CD4-positive, alpha-beta T cell treated with Interleukin-1 beta for 1 hour (primary cell): ENCODE measurements at places on chromosomes 6 and 20.
A peak's percentile ranks its signal among the peaks of the same experiment; 100 is the strongest.

GRCh38 chr6:161079566-161080262 is 88.1 kb downstream of the MAP3K4 start:
- peak; percentile 32 for DNase-seq

DNA sequence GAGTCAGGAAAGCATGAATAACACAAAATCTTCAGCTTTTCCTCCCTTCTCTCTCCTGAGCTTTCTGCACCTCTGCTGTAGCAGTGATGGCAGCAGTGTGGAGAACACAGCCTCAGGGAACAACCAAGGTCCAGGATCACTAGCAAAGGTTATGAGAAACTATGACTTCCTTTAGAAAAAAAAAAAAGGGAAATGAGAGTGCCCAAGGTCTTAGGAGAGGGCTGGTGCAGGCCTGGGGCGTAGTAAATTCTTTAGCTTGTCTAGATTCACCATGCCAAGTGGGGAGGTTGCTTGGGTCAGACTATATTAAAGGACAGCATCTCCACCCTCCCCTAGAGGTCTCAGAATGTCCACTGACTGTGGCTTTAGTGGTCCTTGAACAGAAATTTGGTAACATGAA is 40.4 kb upstream of the POLR1H start:
- no peak for DNase-seq

GRCh38 chr6:13373919-13374318 is 45.6 kb upstream of the TBC1D7 start:
- DNase-seq, result no peak

DNA sequence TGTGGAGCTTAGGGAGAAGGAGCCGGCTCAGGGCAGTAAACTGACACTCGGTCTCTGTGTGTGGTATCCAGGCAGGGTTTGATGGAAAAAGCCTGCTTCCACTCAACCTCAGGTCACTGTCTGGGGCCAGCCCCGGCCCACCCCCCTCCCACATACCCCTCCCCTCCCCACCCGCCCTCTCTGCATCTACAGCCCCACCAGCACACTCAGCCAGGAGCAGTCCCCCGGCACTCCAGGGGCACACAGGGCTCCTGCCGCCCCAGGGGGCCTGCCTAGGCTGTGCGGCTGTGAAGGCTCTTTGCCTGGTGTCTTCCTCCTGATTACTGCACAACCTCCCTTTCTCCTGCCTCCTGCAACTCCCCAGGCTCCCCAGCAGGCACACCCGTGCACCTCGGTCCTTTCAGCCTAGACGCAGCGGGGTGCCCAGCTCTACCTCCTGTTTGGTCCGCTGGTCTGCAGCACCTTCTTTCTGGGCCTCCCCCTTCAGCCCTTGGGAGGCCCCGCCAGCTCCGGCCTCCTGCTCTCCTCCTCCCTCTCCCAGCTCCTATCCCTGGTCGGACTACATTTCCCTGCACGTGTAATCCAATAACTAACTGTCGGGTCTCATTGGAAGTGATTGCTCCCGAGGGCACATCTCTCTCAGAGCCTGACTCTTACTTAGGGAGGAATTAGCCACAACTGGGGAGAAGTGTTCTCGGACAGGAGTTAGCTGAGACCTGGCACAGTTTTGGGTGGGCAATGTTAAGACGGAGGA is 1.3 kb upstream of the FOXF2 start:
- no peak for DNase-seq

- DNase-seq, result no peak
Measured at GRCh38 chr20:48404598-48404997, 423.2 kb downstream of the PREX1 start.

GRCh38 chr20:11159728-11160127 is 485.9 kb upstream of the JAG1 start:
- DNase-seq, result no peak

- no peak for DNase-seq
Measured at GRCh38 chr20:58162986-58163385, 65.5 kb downstream of the ANKRD60 start.

DNA sequence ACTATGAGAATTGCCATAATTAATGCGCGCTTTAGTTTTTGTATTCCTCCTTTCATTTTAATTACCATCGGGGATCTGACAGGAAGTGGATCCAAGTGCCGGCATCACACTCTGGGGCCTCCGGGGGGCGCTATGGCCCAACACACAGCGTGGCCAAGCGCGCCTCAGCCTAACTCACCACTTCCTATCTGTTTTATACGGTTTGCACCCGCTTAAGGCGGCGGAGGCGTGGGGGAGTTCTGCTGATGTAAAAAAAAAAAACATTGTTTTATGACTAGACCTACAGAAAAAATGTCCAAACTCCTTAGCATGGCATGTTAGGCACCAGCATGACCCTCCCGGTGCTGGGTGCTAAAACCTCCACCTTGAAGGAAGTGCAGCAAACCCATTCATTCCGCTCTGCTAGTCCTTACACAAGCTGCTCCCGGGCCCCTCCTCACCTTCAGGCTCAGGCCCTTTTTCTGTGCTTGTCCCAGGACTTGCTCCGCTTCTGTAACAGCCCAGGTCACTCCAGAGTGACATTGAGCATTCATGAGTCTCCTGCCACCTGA is 4.5 kb upstream of the EBF4 start:
- DNase-seq, result peak; percentile 81

- DNase-seq, result no peak
Measured at GRCh38 chr6:17015144-17015543, 86.7 kb upstream of the STMND1 start.

- no peak for DNase-seq
Measured at GRCh38 chr6:42873313-42873712, 6.1 kb upstream of the RPL7L1 start.

DNA sequence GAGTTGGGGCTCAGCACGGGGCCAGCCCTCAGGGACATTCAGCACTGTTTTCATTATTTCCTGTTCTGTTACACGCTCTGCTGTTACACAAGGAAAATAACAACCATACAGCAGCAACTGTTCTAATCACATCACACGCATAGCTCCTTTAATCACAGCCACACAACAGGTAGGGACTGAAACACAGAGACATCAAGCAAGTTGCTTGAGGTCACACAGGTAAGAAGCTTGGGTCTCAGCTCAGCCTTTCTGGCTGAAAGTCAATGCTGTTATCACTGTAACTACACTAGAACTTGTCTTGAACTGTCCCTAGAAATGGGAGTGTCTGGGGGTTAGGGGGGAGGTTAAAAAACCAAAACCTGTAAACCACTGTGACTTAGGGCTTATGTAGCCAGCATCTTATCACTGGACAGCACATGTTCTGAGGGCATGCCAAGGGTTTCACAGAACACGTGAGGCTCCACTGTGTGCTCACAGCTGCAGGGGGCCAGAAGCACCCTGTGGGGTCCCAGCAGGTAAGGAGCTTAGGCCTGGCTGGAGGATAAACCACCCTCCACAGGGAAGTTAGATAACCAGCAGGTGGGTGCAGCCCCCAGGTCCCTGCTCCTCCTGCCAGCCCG is 146.0 kb downstream of the EYA2 start:
- DNase-seq, result no peak

- DNase-seq, result no peak
Measured at GRCh38 chr6:31170987-31171671, 647 bp upstream of the POU5F1 start.

DNA sequence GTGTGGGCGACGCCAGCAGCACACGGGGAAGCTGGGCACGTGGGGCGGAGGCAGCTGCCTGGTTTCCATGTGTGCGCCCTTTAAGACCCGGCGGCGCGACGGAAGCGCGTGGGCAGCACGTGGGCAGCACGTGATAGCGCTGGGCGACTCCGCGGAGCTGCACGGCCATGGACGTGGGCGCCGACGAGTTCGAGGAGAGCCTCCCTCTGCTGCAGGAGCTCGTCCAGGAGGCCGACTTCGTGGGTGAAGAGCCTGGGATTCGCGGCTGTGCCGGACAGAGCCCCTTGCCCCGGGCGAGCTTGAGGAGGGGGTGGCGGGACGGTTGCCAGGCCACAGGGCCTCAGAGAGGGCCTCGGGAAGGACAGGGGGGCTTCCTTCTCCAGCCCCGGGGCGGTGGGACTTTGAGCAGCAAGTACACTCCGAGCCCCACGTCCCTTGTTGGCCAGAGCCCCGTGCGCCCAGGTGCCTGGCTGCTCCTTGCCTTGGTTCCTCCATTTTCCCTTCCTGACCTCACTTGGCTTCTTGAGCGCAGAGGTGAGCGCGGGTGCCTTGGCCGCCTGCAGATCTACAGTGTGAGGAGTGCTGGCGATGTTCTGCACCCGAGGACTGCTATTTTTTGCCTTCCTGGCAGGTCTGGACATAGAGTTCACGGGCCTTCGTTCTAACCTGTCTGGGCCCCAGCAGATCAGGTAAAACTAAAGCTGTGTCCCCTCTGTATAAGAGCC is at the start of gene PNLDC1:
PNLDC1 (plus strand) TSS at position 136 of the 725 bp plus-strand sequence; CDS start at position 168, 32 bp downstream.
- DNase-seq, result no peak

GRCh38 chr20:20812136-20812535 is 99.7 kb upstream of the RALGAPA2 start:
- DNase-seq, result no peak

- no peak for DNase-seq
Measured at GRCh38 chr6:4599924-4600323, 176.3 kb upstream of the CDYL start.

DNA sequence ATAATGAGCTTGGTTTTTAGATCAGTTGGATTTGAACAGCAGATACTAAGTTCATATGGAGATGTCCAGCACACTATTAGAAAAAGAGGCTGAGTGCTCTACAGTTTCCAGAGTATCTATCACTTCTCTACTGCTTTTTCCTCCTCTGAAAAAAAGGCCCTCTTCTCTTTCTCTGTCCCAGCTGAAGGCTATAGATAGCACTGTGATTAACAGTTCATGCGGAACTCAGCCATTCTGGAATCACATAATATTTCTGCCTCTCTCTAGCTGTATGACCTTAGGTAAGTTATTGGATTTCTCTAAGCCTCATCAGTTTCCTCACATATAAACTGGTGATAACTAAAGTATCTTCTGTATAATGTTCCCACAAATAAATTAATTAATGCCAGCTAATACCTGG is 184.1 kb downstream of the UBE3D start:
- no peak for DNase-seq

GRCh38 chr6:50047026-50047425 is 2.7 kb downstream of the DEFB112 start:
- no peak for DNase-seq

DNA sequence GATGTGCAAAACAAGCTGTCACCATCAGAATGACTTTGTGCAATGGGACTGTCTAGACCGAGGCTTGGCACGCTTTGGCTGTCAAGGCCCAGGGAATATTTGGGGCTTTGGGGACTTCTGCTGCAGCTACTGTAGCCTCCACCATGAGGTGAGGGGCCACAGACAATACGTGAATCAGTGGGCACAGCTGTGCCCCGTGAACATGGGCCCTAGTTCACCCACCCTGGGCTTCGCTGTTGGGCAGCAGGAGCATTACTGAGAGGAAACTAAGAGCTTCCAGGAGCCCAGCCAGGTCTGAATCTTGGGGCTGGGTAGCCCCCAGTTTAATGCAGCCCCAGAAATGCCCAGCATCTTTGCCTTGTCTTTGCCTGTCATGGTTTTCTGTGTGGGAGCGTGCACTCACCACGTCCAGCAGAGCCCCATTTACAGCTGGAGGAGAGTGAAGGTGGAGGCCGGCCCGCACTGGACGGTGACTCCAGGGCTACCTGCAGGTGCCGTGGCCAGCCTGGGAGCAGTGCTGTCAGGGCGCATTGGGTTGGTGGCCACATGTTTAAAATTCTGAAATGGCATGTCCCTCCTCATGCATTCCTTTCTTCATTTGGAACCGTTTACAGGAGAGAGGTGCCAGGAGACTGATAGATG is 34.7 kb downstream of the DUSP22 start:
- DNase-seq, result no peak

- DNase-seq, result no peak
Measured at GRCh38 chr6:24861934-24862333, 63.2 kb upstream of the ARMH2 start.

DNA sequence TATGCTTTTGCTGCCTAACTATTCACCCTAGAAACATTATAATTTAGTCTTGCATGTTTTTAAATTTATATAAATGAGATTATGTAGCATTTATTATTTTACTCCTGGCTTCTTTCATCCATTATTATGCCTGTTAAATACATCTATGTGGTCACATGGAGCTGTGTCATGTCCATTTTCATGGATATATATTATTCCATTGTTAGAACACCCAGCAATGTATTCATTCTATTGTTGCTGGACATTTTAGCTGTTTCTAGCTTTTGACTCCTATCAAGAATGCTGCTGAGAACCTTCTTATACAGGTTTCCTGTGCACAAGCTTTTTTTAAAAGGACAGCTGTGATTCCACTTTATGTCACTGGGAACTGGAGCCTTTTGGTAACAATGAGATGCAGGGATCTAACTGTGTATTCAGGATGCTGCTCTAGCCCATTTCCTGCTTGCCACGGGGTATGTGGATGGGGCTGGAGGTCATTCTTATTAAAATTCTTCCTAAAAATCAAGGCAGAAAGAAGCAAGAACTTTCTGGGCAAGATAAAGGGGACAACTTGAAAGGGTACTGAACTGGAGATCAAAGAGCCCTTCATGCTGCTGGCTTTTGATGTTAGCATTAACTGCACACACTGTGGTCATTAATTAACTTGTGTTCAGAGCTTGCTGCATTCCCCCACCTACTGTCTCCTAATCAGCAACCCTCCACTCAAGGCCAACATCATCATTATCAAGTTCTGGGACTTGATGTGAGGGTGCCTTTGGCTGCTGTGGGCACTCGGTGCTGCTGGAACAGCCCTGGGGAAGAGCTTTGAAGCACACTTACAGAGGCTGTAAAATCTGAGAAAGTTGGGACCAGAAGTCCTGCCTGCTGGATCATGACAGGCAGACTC is 96.6 kb upstream of the AKIRIN2 start:
- no peak for DNase-seq

DNA sequence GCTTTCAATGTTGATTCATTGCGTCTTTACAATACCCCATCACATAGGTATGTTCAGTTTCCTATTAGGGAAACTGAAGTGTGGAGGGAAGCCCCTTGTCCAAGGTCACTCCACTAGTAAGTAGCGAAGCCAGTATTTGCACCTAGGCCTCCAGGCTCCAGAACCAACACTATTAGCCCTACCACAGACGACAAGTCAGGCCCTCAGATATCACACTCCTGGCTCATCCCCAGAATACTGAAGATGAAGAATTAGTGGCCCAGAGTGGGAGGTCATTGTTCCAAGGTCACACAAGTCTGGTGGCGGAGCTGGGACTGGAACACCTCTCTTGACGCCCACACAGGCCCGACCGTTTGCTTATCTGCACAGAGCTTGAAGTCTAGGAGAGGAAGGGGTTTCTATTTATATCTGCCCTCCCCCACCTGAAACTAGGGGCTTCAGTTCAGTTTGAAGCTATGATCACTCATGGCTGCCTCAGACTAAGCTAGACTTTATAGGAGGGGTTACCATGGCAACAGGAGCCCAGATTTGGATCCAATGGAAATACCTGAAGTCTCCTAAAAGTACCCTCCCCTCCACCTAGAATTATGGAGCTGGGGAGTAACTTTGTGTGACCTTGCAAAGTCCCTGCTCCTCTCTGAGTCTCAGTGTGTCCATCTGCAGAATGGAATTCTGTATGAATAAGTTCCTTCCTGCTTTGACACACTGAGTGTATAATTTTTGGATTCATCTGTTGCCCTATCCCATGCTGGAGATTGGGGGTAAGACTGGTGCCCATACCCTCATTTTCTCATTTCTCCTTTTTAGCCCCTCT is 2.2 kb downstream of the SNTA1 start:
- DNase-seq, result no peak
